T-helper 22 cell (primary cell): ENCODE measurements at places on chromosomes 2 and 18.

DNA sequence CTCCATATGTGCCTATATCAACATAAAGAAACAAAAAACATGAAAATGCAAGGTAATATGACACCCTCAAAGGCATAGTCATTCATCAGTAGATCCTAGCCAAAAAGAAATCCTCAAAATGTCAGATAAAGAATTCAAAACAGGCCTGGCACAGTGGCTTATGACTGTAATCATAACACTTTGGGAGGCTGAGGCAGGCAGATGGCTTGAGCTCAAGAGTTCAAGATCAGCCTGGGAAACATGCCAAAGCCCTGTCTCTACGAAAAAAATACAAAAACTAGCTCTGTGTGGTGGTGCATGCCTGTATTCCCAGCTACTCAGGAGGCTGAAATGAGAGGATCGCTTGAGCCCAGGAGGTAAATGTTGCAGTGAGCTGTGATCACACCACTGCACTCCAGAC is 284.6 kb upstream of the KLHL29 start:
- no peak for DNase-seq

GRCh38 chr2:160910681-160911080 is 249.5 kb upstream of the TANK start:
- no peak for DNase-seq

GRCh38 chr2:144705328-144706245 is 185.7 kb upstream of the ZEB2 start:
- no peak for DNase-seq

DNA sequence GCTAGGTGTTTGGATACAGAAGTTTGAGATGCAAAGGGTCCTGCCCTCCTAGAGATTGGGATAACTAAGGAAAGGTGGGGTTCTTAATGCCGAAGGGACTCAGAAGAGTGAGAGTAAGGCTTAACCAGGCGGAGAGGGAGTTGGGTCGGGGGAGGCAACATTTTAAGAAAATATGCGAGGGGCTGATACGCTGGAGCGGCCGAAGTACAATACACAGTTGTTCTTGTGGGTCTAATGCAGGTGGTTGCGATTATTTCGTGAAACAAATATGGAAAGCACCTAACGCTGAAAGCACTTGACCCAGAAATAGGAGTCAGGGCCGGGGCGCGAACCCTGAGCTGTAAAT is 344 bp upstream of the MRPL33 start:
- no peak for DNase-seq

DNA sequence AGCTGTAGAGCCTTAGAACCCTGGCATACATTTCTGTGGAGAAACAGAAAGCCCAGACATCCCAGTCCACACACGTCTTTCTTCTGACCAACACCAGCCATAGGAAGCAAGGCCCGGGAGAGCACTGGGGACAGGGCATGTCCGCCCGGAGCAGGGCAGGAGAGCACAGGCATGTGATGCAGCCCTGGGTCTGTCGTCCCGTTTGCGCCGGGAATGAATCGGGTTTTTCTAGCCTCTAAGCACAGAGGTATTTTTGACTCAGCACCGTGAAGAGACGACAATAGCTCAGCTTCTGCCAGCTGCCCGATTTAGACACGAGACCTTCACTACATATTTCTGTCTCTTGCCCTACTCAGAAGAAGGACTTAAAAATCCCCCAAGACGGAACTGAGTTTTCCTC is 7.3 kb upstream of the AMMECR1L start:
- DNase-seq, result no peak
